ENCODE measurements at places on chromosomes 3 and 15. TPM values are rescaled to one million over a fixed set of nuclear protein-coding genes. Genes with fewer than 3 reads are reported as not detected.

- DNase-seq, result no peak
These were observed 40.8 kb upstream of the MED12L start for GRCh38 chr3:151044706-151045105.

GRCh38 chr3:20776692-20777091 is 590.7 kb upstream of the SGO1 start:
- DNase-seq, result no peak

- DNase-seq, result no peak
These were observed 324.5 kb downstream of the OCA2 start for GRCh38 chr15:27774638-27775037.

GRCh38 chr3:168273917-168274316 is 178.2 kb upstream of the GOLIM4 start:
- DNase-seq, result no peak

GRCh38 chr3:79597709-79598108 is 170.1 kb downstream of the ROBO1 start:
- no peak for DNase-seq

- DNase-seq, result no peak
These were observed 7.3 kb downstream of the ZBTB38 start for GRCh38 chr3:141375381-141376301.

GRCh38 chr15:50355619-50355905 is 564 bp upstream of the GABPB1 start:
- no peak for DNase-seq

DNA sequence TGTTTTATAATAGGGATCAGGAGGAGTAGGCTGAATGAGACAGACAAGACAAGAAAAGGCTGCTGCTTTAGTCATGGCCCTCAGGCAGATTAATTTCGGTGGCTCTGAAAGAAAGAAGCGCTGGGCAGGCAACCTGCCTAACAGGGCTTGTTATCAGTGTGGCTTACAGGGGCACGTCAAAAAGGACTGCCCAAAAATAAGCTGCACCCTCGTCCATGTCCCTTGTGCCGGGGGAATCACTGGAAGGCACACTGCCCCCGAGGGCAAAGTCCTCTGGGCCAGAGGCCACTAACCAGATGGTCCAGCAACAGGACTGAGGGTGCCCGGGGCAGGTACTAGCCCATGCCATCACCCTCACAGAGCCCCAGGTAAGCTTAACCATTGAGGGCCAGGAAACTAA is 188.5 kb downstream of the IGSF11 start:
- no peak for DNase-seq

- DNase-seq, result no peak
These were observed 2.0 kb downstream of the MST1R start for GRCh38 chr3:49901366-49902339.

The AMIGO3 gene
- 10.4 TPM for total RNA-seq

The LYZL4 gene
- not detected for total RNA-seq

The ACTC1 gene
- 26.2 TPM for total RNA-seq

The HOMER2 gene
- 23.9 TPM for total RNA-seq

The SKOR1 gene
- total RNA-seq, result 0.17 TPM
